ENCODE measurements at places on chromosomes 3 and 15.

DNA sequence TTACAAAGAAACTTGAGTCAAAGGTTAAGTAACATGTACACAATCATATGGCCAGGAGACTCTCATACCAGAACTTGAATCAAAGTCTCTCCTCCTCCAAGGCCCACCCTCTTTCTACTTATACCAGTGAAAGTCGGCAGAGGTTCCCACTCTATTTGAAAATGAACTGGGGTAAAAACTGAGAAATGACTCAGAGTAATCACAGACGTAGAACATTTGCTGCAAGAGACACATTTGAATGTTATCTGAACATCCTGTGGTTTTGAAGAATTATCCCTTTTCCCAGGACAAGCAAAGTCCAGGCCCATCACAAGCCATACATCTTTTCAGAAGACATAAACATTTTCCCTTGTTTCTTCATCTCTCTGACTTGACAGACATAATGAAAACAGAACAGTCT is 55.8 kb downstream of the SHOX2 start:
- DNase-seq = no peak

GRCh38 chr3:134276086-134276485 is 25.4 kb upstream of the RYK start:
- no peak for DNase-seq

DNA sequence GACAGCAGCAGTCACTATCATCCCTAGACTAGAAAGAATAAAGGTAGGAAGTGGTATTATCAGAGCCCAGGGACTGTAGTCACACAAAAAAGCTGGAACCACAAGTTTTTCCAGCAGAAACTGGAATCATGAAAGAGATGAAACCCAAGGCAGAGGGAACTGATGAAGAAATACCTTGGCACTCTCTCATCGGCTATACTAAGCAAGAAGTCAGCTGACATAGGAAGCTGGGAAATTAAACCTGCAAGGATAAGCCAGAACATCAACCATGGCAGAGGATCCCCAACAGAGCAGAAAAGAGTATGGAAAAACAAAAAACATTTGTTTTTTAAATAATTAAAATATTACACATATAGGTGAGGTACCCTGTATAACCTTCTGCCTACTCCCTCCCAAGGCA is 86.5 kb downstream of the AQR start:
- DNase-seq = no peak

- DNase-seq = no peak
These were observed 5.2 kb downstream of the SST start for GRCh38 chr3:187665010-187665409.

DNA sequence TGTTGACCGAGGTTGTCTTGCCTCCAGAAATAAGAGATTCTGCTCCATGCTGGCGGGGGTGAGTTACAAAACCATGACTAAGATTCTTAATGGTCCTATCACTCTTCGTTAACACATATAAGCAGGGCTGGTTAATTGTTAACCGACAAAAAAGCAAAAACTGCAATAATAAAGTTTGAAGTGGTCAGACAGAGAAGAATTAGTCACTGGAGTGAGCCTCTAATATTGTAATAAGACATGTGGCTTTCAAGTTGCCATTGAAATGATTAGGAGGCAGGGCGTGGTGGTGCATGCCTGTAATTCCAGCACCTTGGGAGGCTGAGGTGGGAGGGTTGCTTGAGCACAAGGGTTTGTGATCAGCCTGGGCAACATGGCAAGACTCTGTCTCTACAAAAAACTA is 78.4 kb upstream of the NR2F2 start:
- no peak for DNase-seq

- no peak for DNase-seq
These were observed 635 bp downstream of the TUBGCP5 start for GRCh38 chr15:23038726-23039142.

- no peak for DNase-seq
These were observed 204.9 kb downstream of the CADPS start for GRCh38 chr3:62670351-62670750.

- peak; percentile 45 for DNase-seq
These were observed 533 bp downstream of the ARF4 start for GRCh38 chr3:57596495-57597126.

DNA sequence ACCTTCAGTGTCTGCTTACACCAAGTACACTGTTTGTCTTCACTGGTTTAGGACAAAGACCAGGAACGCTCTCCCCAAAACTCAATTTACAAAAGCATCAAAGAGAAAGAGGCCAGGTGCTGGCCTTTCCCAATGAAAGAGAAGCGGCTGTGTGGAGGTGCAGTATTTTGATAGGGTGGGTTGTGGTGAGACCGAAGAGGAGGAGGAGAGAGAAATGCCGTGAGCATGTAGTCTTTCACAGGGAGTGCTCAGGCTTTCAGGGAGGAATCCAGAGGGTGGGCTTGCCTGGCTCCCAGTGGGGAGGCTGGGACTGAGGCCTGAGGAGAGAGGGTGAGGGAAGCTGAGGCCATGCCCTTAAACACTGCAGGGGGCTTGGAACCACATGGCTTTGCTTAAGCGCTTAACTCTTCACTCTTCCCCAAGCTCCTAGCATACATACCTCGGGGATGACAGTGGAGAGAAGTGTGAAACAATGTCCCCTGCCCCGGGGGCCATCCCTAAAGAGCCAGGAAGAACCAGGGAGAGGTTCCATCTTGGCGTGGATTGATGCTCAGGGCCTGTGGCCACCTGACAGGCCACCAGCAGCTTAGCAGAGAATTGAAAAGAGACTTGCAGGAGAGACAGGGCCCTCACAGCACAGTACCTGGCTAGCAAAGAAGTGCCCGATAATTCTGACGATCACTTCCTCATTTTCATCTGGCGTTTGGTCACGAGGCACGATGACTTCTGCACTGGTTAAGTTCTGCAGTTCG is 60.5 kb downstream of the SENP2 start:
- no peak for DNase-seq

- no peak for DNase-seq
These were observed 199.1 kb upstream of the ZPLD1 start for GRCh38 chr3:102235679-102236078.

DNA sequence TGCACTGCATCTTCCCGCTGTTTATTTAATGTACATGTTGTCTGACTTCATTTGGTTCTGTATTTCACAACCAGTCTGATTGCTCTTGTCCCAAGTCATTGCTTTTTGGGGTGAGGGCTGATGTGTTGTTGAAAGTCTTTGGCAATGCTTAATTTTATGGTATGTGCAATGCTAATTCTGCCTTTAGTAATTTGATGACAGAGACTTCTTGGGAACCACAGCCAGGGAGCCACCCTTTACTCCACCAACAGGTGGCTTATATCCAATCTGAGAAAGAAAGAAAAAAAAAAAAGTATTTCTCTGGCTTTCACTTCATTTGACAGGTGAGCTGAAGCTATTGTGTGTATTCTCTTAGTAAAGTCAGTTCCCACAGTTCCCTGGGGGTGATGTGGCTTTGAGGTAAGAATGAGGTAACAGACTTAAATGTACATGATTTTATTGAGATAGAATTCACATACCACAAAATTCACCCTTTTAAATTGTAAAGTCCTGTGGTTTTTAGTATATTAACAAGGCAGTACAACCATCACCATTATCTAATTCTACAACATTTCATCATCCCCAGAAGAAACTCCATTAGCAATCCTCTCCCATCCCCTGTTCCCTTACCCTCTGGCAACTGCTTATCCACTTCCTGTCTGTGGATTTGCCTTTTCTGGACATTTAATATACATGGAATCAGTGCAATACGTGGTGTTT is 97.3 kb downstream of the SLCO3A1 start:
- no peak for DNase-seq

DNA sequence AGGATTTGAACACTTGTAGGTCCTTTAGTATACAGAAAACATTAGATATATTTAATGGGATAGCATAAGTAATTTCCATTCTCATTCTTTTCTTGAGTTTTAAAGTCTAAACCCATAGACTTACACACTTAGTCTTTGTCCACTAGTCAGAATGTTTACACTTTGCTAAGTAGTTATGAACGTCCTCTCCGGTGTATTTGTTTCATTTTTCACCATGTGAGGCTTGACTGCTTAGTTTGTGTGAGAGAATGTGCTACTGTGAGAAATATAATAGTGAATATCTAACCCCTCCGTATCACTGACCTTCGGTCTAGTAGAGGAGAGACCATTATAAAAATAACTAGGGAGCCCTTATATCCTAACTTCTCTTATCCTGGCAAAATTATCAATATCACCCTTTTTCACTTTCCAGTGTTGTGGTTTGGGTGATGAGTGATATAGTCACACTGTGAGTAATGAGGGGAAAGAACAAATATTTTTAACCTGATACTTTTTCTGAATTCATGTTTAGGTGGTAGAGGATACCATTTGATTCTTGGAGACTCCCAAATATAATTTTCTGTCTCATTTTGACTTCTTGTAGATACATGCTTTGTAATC is 122.4 kb downstream of the UBE2E2 start:
- no peak for DNase-seq

DNA sequence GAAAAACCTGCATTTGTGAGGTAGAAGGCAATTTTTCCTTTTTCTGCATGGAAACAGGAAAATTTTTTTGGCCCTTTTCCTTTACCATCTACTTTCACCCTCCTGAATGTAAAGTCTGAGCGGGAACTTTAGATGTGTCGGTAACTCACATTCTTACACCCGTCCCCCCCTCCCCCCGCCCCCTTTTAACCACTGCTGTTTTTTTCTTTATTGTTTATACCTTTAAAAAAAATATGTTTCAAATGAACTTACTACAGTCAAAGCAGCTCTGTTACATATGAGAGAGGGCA is 487 bp upstream of the HES1 start:
- DNase-seq = no peak

DNA sequence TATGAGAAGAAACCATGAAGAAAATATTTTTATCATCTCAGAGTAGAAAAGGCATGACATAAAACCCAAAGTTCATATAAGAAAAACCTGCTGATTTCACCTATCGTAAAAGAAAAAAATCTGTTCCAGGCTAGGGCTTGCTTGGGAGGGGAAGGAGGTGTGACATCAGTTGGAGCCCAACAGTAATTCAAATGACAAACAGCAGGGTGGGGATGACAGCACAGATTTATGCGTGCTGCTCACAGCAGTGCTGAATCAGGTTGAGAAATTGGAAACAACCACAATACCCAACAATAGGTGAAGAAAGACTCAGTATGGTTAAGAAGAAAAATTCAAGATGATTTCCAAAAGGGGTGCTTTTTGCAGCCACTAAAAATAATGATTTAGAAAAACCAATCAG is 172.4 kb downstream of the PDE8A start:
- no peak for DNase-seq

DNA sequence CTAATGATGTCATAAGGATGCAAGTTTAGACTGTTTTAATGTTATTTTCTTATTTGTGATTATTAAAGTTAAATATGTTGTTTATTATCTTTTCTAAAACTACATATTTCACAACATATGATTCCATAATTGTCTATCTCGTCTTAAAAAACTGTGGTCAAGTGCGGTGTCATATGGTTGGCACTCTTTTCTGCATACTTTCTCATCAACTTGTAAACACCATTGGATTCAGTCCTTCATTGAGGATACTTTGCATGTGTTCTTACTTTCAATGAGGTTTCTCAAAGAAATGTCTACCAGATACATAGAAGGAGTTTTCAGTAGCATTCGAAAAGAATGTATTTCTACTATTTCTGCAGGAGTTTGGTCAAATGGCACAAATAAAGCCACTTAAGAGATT is 22.0 kb upstream of the ALPK3 start:
- no peak for DNase-seq

GRCh38 chr3:63911873-63912767 is at the start of gene SCAANT1:
Gene SCAANT1 (minus strand): TSS chr3:63912383.
- DNase-seq = peak; percentile 65

GRCh38 chr3:111152496-111152895 is 80.9 kb downstream of the NECTIN3 start:
- no peak for DNase-seq

- DNase-seq = no peak
These were observed 33.6 kb downstream of the DMXL2 start for GRCh38 chr15:51588966-51589365.

All from activated CD4-positive, alpha-beta T cell treated with anti-CD3 and anti-CD28 coated beads for 24 hours (primary cell).